ENCODE measurements at places on chromosomes 7 and 10. TPM values are rescaled to one million over a fixed set of nuclear protein-coding genes. Genes with fewer than 3 reads are reported as not detected.
A peak's percentile ranks its signal among the peaks of the same experiment; 100 is the strongest.

GRCh38 chr7:124168616-124169015 lies 135.7 kb upstream of the TMEM229A start:
- H3K4me1 ChIP-seq, result no peaks in the 10 kb centered on the region
- no peak for DNase-seq
- H3K36me3 ChIP-seq, result no peaks in the 10 kb centered on the region

- no peak overlapping the region for H3K27ac ChIP-seq
- DNase-seq, result peak; percentile 74
- no peak overlapping the region for H3K4me3 ChIP-seq
- H3K4me1 ChIP-seq, result peaks cover 3% of the 10 kb centered on the region
Measured at GRCh38 chr10:21989453-21990154, 13.9 kb downstream of the DNAJC1 start.

DNA sequence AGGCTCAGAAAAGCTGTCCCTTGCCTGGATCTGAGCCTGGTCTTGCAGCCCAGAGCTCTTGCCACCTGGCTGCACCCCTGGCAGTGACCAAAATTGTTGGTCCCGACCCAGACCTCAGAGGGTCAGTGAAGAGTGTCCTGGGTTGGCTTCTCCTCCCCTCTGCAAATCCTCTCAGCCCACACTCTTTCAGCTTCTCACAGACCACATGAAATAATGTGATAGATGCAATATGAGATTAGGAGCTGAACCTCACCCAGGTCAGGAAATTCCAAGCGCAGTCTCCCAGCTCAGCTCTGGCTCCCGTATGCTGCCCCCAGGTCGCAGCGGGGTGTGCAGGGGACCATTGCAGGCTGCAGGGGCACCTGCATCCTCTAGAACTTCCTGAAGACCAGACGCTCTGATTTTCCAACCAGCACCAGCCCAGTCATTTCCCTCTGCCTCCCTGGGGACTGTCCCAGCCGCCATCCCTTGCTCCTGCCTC lies 19.6 kb upstream of the RET start:
- no peak overlapping the region for H3K4me3 ChIP-seq
- DNase-seq, result peak; percentile 26
- no peaks in the 10 kb centered on the region for H3K36me3 ChIP-seq

- no peak overlapping the region for H3K27ac ChIP-seq
- no peaks in the 10 kb centered on the region for H3K36me3 ChIP-seq
- peak; percentile 35 for DNase-seq
- H3K4me1 ChIP-seq, result no peaks in the 10 kb centered on the region
Measured at GRCh38 chr10:51892965-51893658, 193.7 kb upstream of the CSTF2T start.

- H3K27me3 ChIP-seq, result no peaks in the 10 kb centered on the region
- 0 out of 2 replicates have a peak, but pooled peaks cover 1% of the 10 kb centered on the region for H3K36me3 ChIP-seq
- DNase-seq, result peak; percentile 89
- peaks cover 41% of the 10 kb centered on the region for H3K4me1 ChIP-seq
- H3K4me3 ChIP-seq, result peak overlapping the region; percentile 84
Measured at GRCh38 chr10:102450374-102451104, 804 bp downstream of the C10orf95 start.

DNA sequence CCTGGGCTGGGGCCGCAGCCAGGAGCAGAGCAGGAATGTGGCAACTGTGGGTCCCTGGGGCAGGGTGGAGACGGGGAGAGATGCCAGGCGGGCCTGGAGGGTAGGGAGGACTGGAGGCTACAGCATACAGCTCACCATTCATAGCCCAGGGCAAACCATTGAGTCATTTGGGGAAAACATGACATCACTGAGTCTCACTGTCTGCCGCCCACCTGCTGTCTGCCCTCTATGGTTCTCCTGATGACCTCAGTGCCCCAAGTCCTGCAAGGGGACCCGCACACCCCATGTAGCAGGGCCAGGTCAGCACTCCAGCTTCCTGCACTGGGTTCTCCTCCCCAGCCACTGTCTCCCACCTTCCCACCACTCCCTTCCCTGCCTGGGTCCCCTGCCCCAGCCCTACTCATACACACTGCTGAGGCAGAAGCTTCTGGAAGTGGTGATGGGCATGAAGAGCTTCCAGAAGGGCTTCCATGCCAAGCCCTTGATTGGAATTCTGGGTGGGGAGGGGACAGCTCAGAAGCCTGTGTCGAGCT lies 10.4 kb downstream of the CHST3 start:
- H3K4me3 ChIP-seq, result no peak overlapping the region
- H3K27ac ChIP-seq, result no peak overlapping the region
- DNase-seq, result no peak
- H3K36me3 ChIP-seq, result peaks cover 3% of the 10 kb centered on the region

DNA sequence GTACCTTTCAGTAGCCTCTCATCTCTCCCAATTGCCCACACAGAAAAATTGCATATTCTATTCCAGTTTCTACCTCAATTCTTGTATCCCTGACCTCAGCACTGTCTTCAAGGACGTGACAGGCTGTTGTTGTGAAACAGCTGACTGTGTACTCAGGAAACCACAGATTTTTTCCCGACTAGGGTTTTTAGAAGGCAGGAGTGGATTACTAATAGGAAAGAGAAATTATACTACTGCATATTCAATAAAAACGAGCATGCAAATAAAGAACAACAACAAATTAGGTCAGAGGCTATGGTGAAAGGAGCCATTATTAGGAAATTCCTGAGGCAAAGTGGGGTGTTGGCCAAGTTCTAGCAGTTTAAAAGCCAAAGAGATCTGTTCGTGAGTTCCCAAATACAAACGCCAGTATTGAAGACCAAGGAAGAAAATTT lies 93.4 kb downstream of the DOCK4 start:
- H3K27ac ChIP-seq, result no peak overlapping the region
- H3K27me3 ChIP-seq, result no peaks in the 10 kb centered on the region
- DNase-seq, result no peak
- H3K4me3 ChIP-seq, result no peak overlapping the region

GRCh38 chr10:122264931-122265330 lies 6.2 kb upstream of the BTBD16 start:
- H3K27ac ChIP-seq, result peak overlapping the region; percentile 70
- peaks cover 55% of the 10 kb centered on the region for H3K4me1 ChIP-seq
- DNase-seq, result no peak
- no peak overlapping the region for H3K4me3 ChIP-seq
- no peaks in the 10 kb centered on the region for H3K36me3 ChIP-seq

DNA sequence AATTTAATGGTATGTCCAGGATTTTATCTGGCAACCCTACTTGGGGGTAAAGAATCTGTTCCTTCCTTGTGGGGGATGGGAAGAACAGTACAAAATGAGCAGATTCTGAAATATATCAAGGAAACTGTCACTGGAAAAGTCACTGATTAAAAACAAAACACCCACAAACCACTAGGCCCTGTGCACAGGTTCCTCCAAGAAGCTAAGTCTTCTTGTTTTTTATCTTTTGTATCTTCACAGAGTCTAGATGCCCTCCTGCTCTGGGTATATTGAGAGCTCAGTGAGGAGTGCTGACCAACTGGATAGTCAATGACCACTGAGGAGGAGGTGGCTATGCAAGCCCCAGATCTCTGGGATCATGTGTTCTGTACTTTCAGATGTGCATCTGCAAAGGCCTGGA lies 86.8 kb upstream of the ANKRD1 start:
- H3K27me3 ChIP-seq, result no peaks in the 10 kb centered on the region
- no peaks in the 10 kb centered on the region for H3K36me3 ChIP-seq
- H3K4me1 ChIP-seq, result peaks cover 5% of the 10 kb centered on the region
- no peak for DNase-seq
- no peak overlapping the region for H3K4me3 ChIP-seq
- H3K27ac ChIP-seq, result no peak overlapping the region

- no peaks in the 10 kb centered on the region for H3K27me3 ChIP-seq
- no peaks in the 10 kb centered on the region for H3K4me1 ChIP-seq
- no peak overlapping the region for H3K27ac ChIP-seq
- DNase-seq, result no peak
Measured at GRCh38 chr7:37601321-37601720, 82.2 kb upstream of the GPR141 start.

DNA sequence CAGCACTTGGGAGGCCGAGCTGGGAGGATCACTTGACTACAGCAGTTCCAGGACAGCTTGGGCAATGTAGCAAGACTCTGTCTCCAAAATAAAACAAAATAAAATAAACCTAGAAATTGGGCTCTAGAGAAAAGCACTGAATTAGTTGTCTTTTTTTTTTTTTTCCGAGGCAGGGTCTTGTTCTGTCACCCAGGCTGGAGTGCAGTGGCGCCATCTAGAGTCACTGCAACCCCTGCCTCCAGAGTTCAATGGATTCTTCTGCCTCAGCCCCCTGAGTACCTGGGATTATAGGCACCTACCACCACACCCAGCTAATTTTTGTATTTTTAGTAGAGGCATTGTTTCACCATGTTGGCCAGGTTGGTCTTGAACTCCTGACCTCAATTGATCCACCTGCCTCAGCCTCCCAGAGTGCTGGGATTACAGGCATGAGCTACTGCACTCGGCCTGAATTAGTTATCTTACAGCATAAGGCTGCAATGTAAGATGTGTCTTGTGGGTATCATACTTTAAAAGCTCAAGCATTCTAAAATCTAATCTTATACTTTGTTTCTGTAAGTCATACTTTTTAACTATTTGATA lies 12.8 kb downstream of the MEIG1 start:
- H3K27ac ChIP-seq, result no peak overlapping the region
- no peaks in the 10 kb centered on the region for H3K4me1 ChIP-seq
- peak; percentile 77 for DNase-seq
- no peaks in the 10 kb centered on the region for H3K27me3 ChIP-seq
- H3K36me3 ChIP-seq, result no peaks in the 10 kb centered on the region

- no peak overlapping the region for H3K27ac ChIP-seq
- no peaks in the 10 kb centered on the region for H3K36me3 ChIP-seq
- H3K4me3 ChIP-seq, result no peak overlapping the region
- no peaks in the 10 kb centered on the region for H3K27me3 ChIP-seq
- no peak for DNase-seq
Measured at GRCh38 chr7:82578430-82578829, 134.9 kb upstream of the CACNA2D1 start.

DNA sequence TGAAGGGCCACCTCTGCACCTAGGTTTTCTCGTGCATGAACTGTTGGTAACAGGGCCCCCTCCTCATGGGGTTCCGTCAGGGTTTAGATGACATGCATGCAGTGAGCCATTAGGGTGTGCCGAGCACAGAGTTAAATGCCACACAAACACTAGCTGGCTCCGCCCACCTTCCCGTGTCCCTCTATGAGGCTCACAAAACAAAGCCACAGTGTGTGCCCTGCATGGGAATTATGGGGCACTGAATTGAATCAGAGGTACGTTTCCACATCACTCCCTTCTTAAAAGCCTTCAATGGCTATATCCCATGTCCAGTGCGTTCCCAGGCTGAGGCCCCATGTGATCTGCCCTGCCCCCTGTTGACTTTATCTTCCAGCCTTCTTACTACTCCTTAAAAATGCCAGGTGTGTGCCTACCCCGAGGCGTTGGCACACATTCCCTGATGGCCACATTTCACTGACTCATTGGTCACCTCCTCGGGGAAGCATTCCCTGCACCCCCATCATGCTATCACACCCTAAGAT lies 35.7 kb downstream of the GSDME start:
- DNase-seq, result no peak
- no peak overlapping the region for H3K27ac ChIP-seq
- no peaks in the 10 kb centered on the region for H3K4me1 ChIP-seq
- H3K4me3 ChIP-seq, result no peak overlapping the region
- H3K27me3 ChIP-seq, result no peaks in the 10 kb centered on the region
- peaks cover 3% of the 10 kb centered on the region for H3K36me3 ChIP-seq

- no peak overlapping the region for H3K27ac ChIP-seq
- H3K4me3 ChIP-seq, result no peak overlapping the region
- no peaks in the 10 kb centered on the region for H3K4me1 ChIP-seq
- peaks cover 2% of the 10 kb centered on the region for H3K36me3 ChIP-seq
- no peak for DNase-seq
- H3K27me3 ChIP-seq, result no peaks in the 10 kb centered on the region
Measured at GRCh38 chr7:135186841-135187253, 16.3 kb upstream of the CYREN start.

DNAH11 gene
- total RNA-seq, result 2.0 TPM

ZNF783 gene
- total RNA-seq, result 27.3 TPM

ASAH2B gene
- total RNA-seq, result 9.4 TPM

AMPH gene
- total RNA-seq, result not detected

FANK1 gene
- 0.73 TPM for total RNA-seq

SPDYE5 gene
- not detected for total RNA-seq

SAMD9 gene
- total RNA-seq, result 0.32 TPM

Data from Caco-2 (cell line).